ENCODE measurements at places on chromosomes 6 and 20. TPM values are rescaled to one million over a fixed set of nuclear protein-coding genes. Genes with fewer than 3 reads are reported as not detected.

CLIC5 gene
- total RNA-seq = 0.20 TPM

- DNase-seq = no peak
Measured at GRCh38 chr20:47352332-47353238, 3.9 kb downstream of the ZMYND8 start.

DNA sequence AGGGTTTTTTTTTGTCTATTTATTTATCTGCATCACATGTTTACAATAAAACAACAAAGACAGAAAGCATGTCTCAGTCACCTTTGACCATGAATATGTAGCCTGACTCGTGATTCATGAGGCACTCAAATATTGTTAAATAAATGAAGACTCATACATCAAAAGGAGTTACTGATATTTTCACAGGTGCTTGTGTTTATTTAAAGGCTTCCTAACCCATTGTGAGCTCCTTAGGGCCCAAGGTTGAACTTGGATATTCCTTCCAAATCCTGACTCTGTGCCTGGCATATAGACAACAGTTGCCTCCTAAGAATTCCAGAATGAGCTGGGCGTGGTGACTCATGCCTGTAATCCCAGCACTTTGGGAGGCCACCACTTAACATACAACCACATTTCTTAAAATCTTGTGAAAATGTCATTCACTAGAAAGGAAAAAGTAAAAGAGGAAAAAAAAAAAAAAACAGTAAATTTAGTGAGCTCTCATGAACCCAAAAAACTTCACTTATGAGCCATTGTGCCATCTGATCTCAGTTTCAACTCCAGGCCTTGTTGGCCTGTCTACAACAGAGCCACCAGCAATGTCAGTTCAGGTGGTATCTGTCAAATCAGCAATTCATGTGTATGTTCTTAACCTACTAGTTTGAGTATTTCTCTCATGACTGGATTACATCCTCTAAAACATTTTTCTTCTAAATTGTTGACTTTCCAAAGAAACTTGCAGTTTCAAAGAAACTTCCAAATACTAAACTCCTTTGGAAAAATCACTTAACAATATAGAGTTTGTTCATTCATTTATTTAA is 162.7 kb upstream of the MARCKS start:
- DNase-seq = no peak

DNA sequence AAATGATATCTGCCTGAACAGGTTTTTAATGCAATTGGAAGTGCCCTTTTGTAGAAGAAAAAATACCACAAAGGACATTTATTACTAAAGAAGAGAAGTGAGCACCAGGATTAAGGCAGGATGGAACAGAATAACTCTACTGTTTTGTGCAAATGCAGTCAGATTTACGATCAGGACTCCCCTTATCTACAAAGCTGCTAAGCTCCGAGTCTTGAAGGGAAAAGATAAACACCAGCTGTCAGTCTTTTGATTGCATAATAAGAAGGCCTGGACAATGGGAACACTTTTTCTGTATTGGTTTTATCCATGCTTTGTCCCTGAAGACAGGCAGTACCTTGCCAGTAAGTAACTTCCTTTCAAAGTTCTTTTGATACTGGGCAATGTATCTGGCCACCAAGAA is 797.9 kb upstream of the SLC35B3 start:
- DNase-seq = no peak

- DNase-seq = no peak
Measured at GRCh38 chr6:131998255-131998982, 47.2 kb upstream of the CCN2 start.

DNA sequence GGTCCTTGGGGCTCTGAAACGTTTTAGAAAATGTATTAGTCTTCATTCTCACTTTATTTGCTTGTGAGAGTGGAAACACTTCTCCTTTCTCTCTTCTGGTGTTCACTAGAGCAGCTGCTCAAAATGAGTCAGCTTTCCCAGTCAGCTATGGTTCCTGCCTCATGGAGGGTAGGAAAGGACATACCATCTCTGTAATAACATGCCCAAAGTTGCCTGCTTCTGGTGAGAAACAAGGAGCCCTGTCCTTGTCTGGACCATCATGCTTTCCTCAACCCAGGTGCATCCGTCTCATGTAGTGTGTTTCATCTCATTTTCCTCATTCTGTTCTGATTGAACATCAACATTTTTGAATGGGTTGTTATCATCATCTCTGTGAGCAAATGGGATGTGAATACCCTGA is 17.1 kb upstream of the TINAG start:
- DNase-seq = no peak

DNA sequence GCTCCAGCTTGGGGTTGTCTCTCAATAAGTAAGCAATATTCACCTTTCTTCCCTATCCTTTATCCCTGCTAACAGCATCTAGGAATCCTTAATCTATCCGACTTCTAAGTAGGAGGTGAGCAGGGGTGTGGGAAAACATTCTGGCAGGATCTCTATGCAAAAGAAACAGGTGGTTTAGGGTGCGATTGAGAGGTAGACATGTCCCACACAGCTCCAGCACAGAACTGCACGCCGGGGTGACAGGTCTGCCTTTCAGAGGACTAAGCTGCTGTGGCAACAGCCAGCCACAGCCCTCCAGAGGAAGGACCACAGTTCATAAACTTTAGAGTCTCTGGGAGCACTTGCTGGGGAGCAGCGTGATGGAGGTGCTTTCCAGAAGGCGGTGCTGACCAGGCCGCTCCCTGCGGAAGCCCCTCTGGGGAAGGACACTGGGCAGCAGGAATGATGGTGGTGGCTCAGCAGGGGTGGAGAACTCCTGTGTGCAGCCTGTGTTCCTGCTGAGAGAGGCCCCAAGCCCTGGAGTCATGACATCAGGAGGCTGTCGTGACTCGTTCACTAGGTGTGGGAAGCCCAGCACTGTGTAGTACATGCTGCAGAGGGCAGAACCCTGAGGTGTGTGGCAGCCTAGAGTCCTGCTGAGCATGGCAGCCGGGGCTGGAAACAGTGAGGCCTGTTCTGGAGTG is 509.6 kb downstream of the PRKN start:
- DNase-seq = no peak

DNA sequence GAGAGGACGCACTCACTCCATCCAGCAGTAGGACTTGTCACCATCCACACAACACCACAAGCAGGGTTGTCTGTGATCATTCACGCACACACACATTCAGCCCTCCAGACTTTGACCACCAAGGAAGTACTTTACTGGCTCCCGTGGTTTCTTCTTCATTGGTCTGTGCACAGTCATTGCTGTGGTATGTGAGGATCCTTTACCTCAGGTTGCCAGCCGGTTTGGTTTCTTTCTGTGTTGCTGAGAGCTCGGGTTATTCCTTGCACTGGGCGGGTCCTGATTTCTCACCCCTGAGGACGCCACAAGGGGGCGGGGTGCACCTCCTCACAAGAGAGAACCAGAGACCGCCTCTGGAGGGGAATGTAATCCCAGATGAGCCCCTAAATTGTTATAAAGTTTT is 11.2 kb downstream of the SLC35A1 start:
- peak; percentile 89 for DNase-seq

DNA sequence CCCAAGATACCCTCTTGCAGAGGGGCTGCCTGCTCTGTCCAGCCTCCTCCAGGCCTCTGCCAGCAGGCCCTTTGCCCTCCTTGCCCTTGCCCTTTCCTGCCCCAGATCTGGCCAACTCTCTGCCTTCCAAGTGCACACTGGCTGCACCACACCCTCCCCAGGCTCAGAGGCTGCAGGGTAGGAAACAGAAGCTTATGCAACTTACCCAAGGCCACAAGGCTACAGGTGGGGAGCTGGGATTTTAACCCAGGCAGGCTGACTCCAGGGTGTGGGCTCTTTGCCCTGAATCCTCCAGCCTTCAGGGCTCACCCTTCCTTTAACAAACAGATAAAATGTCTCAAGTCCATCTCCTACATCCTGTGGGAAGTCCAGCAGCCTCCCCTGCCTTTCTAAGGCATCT is 14.5 kb upstream of the TRAF3IP2 start:
- DNase-seq = no peak

All from H9 (cell line).